ENCODE measurements at places on chromosomes 12 and 14.
A peak's percentile ranks its signal among the peaks of the same experiment; 100 is the strongest.

DNA sequence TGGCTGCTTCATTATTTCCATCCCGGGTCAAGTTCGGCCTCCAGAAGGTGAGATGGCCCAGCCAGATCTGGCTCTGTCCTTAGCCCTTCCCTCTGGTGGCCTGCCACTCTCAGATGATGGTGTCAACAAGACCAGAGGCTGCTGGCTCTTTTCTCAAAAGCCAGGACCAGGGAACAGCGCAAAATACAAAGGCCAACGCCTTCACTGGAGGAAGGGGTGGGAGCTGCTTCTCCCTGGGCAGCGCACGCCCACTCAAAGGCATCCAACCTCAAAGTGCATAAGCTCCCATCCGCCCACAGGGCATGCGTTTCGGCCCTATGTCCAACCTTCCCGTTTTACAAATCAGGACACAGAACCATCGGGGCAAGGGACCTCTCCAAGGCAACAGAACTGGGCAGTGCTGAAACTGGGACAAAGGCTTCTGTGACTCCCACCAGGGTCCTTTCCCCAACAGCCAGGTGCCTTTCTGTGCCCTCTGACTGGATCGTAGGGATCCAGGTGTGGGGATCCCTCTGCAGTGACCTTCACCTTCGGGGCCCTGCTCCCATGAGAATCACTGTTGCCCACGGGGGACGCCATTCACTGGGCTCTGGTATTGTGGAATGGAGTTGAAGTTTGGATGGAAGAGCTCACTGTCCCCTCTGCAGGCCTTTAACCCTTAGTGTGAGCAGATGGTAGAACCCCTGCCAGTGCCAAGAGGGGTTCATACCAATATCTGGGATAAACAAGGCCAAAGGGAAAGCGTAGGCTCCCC, 76.8 kb downstream of the NINJ2 start:
- no peak for DNase-seq

DNA sequence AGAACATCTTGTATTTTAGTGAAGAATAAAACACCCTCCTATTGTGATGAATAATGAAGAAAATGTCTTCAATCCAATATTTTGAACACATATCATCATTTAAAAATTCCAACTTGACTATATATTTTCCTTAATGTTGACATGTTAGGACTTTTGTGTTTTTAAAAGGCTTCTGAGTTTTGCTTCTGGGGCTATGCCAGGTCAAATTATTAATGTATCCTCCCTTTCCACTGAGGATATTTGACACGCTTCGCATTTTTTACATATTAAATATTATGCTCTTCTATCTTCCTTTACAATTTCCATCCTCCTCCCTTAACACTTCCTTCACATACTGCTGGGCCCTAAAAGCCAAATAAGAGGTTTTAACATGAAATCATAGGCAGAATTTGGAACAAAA, 20.6 kb downstream of the RERG start:
- DNase-seq: no peak

GRCh38 chr12:92075425-92075914, 70.2 kb downstream of the BTG1 start:
- DNase-seq: peak; percentile 61

DNA sequence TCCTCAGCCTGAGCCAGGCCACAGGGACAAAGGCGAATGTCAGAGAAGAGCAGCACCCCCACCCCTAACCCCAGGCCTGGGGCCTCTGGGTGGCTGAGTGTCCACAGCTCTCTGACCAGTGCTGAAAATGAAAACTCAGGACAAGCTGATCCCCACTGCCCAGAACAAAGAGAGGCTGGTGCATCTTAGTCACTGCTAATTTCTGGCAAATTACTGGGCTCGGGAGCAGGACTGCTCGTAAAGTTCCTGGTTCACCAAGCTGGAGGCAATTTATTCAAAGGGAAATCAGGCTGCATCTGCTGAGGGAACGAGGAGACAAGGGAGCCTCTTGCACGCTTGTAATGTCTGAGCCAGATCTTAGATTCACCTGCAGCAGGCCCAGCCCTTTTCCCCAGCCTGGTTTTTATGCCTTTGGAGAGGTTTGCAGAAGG, 43.2 kb downstream of the CALM1 start:
- DNase-seq: no peak

GRCh38 chr12:128726886-128727285, 96.9 kb downstream of the SLC15A4 start:
- DNase-seq: no peak

DNA sequence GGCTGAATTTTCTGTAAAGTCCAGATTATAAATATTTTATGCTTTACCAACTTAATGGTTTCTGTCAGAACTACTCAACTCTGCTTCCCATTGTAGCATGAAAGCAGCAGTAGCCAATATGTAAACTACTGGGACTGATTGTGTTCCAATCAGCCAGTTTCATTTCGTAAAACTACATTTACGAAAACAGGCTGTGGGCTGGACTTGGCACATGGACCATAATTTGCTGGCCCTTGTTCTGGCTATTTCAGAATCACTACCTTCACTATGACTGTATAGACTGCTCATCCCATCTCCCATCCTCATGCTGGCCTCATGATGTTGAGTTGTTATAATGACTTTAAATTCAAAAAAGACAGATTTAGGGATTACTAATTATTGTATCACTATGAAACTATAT, 38.7 kb downstream of the FAR2 start:
- peak; percentile 66 for DNase-seq

GRCh38 chr12:90790747-90791146, 164.2 kb downstream of the CCER1 start:
- no peak for DNase-seq
